ENCODE measurements at places on chromosomes 5 and 9. TPM values are rescaled to one million over a fixed set of nuclear protein-coding genes. Genes with fewer than 3 reads are reported as not detected.

ZNF300 gene
- 21.3 TPM for total RNA-seq

NMUR2 gene
- not detected for total RNA-seq

PRDM9 gene
- not detected for total RNA-seq

RARS1 gene
- 230 TPM for total RNA-seq

WDR38 gene
- not detected for total RNA-seq

PCDHGB6 gene
- 12.0 TPM for total RNA-seq

LHX3 gene
- not detected for total RNA-seq

ZFP37 gene
- 12.7 TPM for total RNA-seq

GDNF gene
- 1.5 TPM for total RNA-seq

PCDHA1 gene
- 0.21 TPM for total RNA-seq

TMEM174 gene
- total RNA-seq = not detected

GRCh38 chr5:146107901-146108300 lies 2.5 kb upstream of the PLAC8L1 start:
- DNase-seq = no peak

GRCh38 chr9:6024035-6024554 lies 8.7 kb upstream of the RANBP6 start:
- DNase-seq = no peak

DNA sequence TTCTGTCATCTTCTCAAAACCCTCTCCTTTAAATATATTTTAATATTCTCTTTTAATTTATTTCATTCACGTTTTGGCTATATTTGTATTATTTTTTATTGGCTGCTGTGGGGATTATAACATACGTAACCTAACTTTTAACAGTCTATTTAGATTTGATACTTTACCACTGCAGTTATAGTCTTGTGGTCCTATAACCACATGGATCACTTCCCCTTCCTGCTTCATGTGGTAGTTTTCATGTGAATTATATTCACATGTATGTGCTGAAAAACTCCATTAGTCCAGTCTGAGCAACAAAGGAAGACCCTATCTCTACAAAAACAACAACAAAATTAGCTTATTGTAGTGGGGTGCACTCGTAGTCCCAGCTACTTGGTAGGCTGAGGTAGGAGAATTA lies 34.3 kb downstream of the CENPP start:
- DNase-seq = no peak

- DNase-seq = no peak
Measured at GRCh38 chr5:131109540-131110255, 55.4 kb downstream of the HINT1 start.

DNA sequence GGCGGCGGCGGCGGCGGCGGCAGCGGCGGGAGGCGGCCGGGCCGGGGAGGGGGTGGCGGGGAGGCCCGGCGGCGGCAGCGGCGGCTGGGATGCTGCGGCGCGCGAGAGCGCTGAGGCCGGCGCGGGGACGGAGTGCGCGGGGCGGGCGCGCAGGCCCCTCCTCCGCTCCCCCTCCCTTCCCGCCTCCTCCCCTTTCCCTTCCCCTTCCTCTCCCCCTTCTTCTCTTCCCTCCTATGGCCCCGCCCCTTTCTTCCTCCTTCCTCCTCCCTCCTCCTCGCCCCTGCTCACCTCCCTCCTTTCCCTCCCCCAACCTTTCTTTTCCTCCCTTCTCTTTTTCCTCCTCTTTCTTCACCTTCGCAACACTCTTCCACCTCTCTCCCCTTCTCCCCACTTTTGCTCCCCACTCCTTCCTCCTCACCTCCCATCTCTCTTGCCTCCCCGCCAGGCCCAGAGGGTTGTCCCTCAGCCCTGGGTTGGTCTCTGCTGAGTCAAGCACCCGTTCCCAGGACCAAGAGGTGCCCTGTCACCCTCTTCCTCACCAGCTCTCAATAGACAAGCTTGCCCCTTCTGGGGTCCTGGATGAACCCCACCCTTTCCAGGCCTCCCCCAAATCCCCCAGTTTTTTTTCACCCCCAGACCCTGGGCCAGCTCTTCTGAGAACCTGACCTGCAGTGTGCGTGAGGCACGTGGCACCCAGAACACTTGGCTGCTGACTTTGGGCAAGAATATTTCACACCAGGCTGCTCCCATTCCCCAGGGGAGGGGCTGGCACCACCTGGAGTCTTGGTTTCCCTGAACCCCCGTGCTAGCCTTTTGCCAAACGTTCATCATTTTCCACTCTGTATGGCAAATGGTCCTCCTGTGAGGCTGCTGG lies at the start of gene SEMA4D:
Gene SEMA4D, minus strand, starts transcription at position 136 of the 874 bp plus-strand sequence. CDS start 92,657 bp downstream, outside the sequence.
- peak; percentile 48 for DNase-seq

- DNase-seq = no peak
Measured at GRCh38 chr9:134855231-134855899, 25.2 kb upstream of the FCN2 start.

GRCh38 chr5:124825250-124825982 lies 79.0 kb upstream of the ZNF608 start:
- DNase-seq = no peak

- no peak for DNase-seq
Measured at GRCh38 chr5:151469992-151470391, 22.6 kb downstream of the SLC36A1 start.

DNA sequence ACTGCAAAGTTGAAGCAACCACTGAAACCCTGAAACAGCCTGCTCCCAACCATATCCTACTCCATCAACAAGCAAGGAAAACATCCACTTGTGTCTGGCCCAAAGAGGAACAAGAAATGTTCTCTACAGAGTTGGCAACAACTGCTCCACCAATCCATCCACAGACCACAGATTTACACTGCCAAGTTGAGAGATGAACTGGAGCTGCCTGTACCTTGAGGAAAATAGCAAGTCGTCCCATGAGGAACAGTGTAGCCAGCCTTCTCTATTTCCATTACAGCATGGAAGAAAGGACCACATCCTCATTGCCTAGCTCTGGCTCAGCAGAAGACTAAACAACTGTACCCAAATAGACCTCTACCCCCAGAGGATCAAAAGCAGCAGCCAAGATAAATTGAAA lies 60.4 kb downstream of the DEPDC1B start:
- no peak for DNase-seq

- DNase-seq = no peak
Measured at GRCh38 chr5:178367736-178368120, 135.1 kb upstream of the PHYKPL start.

- DNase-seq = no peak
Measured at GRCh38 chr5:77087484-77088261, 588 bp upstream of the ZBED3 start.

- DNase-seq = no peak
Measured at GRCh38 chr5:126674145-126674544, 73.4 kb downstream of the PHAX start.

GRCh38 chr5:96984506-96985192 lies 48.8 kb downstream of the LNPEP start:
- DNase-seq = no peak

- no peak for DNase-seq
Measured at GRCh38 chr9:15191378-15191777, 115.6 kb downstream of the TTC39B start.

DNA sequence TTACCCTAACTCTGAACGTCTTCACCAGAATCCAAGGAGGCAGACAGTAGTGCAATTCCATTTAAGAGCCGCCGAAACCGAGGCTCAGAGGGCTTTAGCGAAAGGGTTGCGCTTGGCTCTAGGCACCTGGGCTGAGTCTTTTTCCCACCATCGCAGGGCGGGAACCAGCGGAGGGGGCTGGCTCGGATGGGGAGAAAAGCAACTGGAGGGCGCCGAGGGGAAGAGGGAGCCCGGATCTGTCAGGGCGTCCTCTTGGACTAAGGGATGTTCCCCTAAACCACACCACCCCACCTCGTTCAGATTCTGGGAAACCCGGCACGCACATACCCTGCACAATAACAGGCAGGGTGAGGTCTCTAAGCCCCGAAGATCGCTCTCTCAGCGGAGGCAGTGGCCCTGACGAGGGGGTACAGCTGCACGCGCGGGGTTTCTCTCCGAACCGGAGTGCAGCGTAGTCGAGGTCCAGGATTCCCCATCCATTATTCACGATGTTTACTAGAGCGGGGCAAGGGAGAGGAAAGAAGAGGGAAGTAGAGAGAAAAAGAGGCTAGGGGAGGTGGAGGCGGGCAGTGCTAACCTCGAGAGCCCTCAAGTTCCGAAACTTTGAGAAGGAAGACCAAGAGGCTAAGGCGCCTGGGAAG lies 1.3 kb upstream of the POU4F3 start:
- no peak for DNase-seq

- DNase-seq = no peak
Measured at GRCh38 chr5:142836048-142836447, 65.9 kb downstream of the ARHGAP26 start.

DNA sequence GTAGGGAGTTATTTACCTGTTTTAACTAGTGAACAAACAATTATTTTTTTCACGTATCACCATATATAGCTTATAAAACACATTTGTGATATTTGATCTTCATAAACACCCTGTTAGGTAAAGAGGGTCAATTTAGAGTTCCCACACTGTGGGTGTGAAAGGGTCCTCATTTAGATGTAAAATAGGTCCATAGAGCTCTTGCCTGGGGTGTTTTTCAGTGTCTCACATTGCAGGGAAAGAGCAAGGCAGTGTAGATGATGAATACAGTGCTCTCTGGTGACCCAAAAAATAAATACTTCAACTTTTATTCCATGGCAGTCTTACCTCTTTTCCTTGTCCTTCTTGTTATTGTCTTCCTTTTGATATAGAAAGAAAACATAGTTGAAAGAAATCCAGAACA lies 403.2 kb upstream of the SGCD start:
- no peak for DNase-seq

GRCh38 chr5:44278469-44278868 lies 110.8 kb downstream of the FGF10 start:
- DNase-seq = no peak

DNA sequence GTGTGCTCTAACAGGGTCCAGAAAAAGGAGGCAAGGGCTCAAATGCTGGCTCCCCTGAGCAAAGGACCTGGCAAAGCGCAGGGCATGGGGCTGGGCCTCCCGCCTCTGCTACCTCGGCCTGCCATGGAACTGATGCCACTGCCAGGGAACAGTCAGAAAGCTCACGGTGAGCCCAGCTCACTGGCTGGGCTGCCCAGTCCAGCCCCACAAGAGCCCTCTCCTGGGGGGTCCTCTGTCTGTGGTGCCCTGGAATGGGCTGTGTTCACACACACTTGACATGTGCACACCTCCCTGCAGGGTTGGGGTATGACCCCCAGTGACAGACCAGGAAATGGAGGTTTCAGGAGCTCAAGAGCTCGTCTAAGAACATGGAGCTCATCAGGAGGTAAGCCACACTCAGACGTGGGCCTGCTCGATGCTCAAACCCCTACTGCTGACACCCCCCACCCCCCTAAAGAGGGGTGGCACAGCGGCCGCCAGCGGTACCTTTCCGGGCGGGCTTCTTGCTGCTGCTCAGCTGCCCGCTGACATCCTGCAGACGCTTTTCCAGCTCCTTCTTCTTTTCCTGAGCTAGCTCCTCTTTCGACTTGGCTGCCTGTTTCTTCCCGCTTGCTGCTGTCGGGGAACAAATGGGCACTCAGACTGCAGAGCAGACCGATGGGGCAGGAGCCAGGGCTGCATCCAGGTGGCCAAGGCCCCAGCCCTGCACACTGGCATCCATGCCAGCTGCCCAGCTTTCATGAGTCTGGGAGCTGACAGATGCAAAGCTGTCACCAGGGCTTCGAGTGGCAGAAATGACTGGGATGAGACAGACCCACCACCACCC lies 9.1 kb downstream of the BRD3OS start:
- DNase-seq = no peak

DNA sequence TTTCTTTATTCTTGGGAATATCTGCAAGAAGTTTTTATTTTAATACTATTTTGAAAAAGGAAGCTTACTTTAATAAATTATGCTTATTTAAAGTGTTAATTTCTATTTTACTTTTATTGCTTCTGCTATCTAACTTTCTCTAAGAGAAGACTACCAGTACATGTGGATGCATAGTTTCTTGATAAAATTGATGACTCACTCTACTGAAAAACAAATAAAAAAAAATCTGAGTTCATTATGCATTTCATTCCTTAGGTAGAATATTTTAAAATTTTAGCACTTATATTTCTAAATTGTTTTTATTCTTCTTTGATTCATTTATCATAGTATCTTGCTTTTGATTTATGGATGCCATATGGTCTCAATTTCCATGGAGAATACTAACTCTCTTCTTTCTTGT lies 217.9 kb downstream of the TAF11L14 start:
- DNase-seq = no peak

GRCh38 chr5:104751969-104752368 lies 1189.4 kb upstream of the NUDT12 start:
- DNase-seq = no peak

DNA sequence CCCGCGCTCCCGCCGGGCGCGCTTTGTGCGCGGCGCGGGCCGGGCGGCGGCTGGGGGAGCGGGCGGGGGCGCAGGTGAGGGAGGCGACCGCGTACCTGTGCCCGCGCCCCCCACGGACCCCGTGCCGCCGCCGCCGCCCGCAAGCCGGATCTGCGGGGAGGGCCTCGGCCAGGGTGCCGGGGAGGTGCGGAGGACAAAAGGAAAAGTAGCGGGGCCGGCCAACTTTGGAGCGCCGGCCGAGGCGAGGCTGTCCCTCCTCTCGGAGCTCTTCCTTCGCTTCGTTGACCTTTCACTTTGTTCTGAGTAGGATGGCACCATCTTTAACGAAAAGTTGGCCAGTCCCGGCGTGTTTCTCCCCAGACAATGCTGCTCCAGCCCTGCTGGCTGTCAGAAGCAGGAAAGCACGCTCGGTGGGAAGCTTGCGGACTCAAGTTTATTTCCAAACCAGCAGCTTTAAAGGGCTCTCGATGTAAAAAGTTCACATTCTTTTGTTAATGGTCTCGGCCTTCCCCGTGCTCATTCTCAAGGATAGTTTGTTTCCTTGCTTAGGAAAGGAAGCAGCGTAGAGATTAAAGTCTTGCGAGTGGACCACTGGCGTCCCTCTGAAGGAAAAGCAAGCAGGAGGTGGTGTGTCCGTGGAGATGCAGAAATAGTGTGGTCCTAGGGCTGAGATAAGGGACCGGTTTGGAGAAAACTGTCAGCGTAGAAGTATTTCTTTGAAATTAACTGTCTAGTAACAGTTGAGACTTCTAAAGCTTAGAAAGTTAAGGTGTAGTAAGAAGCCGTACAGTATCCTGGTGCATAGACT lies 639 bp downstream of the EHMT1 start:
- DNase-seq = no peak

DNA sequence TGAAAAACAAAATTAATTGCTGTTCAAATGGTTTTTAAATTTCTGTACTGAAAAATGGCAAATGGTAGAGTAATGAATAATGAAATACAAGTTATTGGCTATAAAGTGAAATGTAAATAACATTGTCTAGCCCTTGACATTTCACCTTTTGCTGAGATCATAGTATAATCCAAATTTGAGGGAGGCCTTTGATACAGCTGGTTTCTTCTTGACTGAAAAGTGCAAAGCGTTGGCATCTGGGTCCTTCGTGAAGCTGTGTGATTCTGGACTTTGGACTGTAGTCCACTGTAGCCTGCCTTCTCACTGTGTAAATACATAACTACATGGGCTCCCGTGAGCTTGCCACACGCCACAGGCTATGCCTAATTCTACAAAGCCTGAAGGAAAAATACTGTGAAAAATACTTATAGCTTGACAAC lies 52.3 kb downstream of the ARHGEF28 start:
- no peak for DNase-seq

DNA sequence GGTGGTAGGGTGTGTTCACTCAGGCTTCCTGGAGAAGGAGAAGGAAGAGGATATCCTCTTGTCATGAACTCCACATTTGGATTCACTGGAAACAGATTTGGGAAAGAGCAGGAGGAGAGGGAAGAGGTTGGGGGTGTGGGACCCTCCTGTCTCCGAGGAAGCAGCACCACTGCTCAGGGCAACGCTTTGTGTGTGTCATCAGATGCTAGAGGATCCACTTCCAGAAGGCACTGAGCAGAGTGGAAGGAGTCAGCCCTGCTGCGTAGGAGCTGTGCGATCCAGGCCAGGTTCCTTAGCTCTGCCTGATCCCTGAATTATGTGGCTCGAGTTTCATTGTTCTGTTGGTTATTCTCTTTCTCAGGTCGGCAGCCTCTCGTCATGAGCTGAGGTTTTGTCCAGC lies 37.3 kb upstream of the TJP2 start:
- no peak for DNase-seq

Measured in urinary bladder (tissue), 4 donors.